Breast epithelium (tissue), 4 donors: ENCODE measurements at places on chromosomes 5 and 9. TPM values are rescaled to one million over a fixed set of nuclear protein-coding genes. Genes with fewer than 3 reads are reported as not detected.

- no peaks in the 10 kb centered on the region for H3K36me3 ChIP-seq
- H3K4me1 ChIP-seq, result no peaks in the 10 kb centered on the region
- no peaks in the 10 kb centered on the region for H3K27me3 ChIP-seq
- peak overlapping the region; percentile 33 for H3K27ac ChIP-seq
- DNase-seq, result no peak
These were observed 7.3 kb upstream of the GRHPR start for GRCh38 chr9:37415011-37415719.

GRCh38 chr5:39450487-39450886, 25.7 kb upstream of the DAB2 start:
- H3K4me1 ChIP-seq, result no peaks in the 10 kb centered on the region
- no peak for DNase-seq
- H3K4me3 ChIP-seq, result no peak overlapping the region
- no peaks in the 10 kb centered on the region for H3K27me3 ChIP-seq
- H3K27ac ChIP-seq, result no peak overlapping the region

DNA sequence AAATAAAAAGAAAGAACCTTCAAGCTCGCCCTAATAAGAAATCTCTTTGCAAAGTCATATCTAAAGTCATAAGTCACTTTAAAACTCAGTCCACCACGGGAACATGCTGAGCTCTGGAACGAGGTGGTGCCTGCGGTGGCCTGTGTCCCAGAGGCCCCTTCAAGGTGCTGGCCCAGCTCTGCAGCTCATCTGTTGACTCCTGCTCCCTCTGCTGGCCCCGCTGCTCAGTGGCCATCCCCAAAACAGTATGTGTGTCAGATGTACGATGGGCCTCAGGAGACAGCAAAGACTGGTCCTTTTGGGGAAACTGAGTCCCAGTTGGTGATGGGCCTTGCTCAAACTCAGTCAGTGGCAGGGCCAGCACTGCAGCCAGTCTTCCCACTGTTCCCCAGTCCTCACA, 22.8 kb upstream of the FOXB2 start:
- no peaks in the 10 kb centered on the region for H3K4me1 ChIP-seq
- H3K27me3 ChIP-seq, result no peaks in the 10 kb centered on the region
- H3K27ac ChIP-seq, result no peak overlapping the region
- no peak for DNase-seq
- no peak overlapping the region for H3K4me3 ChIP-seq
- H3K36me3 ChIP-seq, result no peaks in the 10 kb centered on the region

- DNase-seq, result no peak
- no peak overlapping the region for H3K4me3 ChIP-seq
These were observed 37.2 kb upstream of the GABRP start for GRCh38 chr5:170746075-170746960.

DNA sequence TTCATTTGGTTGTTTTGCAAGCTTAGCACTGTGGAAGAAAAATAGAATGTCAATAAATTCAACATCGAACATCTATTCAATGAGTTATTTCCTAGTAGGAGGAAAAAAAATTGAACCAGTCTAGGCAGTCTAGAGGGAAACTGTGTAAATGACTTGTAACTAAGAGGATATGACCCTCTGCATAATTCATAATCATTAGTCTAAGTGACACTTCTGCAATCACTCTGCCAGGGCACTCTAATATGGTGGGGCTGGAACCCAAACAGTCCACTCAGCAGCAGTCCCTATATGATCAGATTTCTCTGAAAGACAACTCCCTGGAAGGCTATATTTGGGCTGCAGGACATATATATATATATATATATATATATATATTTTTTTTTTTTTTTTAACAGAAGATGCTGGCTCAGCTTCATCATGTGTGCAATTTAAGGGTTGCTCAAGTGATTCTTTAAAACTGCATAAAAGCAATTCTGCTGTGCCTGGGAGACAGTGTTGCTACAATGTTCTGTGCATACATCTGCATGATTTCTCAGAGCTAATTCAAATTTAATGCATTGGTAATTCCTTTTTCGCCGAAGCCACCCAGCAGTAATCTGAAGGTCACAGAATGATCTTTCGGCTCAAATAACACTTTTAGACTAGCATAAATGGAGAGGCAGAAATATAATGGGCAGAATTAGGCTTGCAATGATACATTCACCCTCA, 482.1 kb upstream of the ZNF608 start:
- no peaks in the 10 kb centered on the region for H3K4me1 ChIP-seq
- H3K4me3 ChIP-seq, result no peak overlapping the region
- no peak for DNase-seq
- no peaks in the 10 kb centered on the region for H3K27me3 ChIP-seq
- H3K27ac ChIP-seq, result no peak overlapping the region

GRCh38 chr9:128231638-128232527, 28.7 kb downstream of the DNM1 start:
- H3K4me1 ChIP-seq, result no peaks in the 10 kb centered on the region
- H3K4me3 ChIP-seq, result no peak overlapping the region
- H3K27me3 ChIP-seq, result no peaks in the 10 kb centered on the region
- peak overlapping the region; percentile 63 for H3K27ac ChIP-seq

- DNase-seq, result no peak
- H3K27ac ChIP-seq, result peak overlapping the region; percentile 89
- H3K27me3 ChIP-seq, result no peaks in the 10 kb centered on the region
- no peaks in the 10 kb centered on the region for H3K36me3 ChIP-seq
These were observed 52.3 kb downstream of the CAST start for GRCh38 chr5:96714450-96714849.

- H3K36me3 ChIP-seq, result no peaks in the 10 kb centered on the region
- H3K27ac ChIP-seq, result no peak overlapping the region
- H3K4me1 ChIP-seq, result no peaks in the 10 kb centered on the region
- no peak for DNase-seq
- H3K27me3 ChIP-seq, result no peaks in the 10 kb centered on the region
These were observed 7.3 kb downstream of the FOXI1 start for GRCh38 chr5:170112876-170113521.

- no peaks in the 10 kb centered on the region for H3K4me1 ChIP-seq
- H3K27ac ChIP-seq, result no peak overlapping the region
- H3K4me3 ChIP-seq, result no peak overlapping the region
- H3K27me3 ChIP-seq, result no peaks in the 10 kb centered on the region
- H3K36me3 ChIP-seq, result no peaks in the 10 kb centered on the region
These were observed 10.6 kb downstream of the GRIN3A start for GRCh38 chr9:101727612-101728524.

DNA sequence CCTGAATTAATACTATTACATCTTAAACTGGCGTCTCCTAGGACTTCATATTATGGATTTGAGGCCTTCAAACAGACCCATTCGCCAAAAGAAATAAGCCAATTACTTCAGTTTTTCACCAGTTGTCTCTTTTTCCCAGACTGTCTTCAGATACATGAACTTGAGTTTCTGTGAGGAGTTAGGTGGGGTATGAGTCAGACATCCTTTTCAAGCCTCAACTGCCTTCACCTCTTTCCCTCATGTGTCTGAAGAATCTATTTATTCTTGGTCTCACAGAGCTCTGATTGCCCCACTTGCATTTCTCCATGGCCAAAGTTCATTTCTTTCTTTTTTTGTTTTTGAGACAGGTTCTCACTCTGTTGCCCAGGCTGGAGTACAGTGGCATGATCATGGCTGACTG, 12.5 kb downstream of the WNT8A start:
- peaks cover 4% of the 10 kb centered on the region for H3K27me3 ChIP-seq
- H3K36me3 ChIP-seq, result no peaks in the 10 kb centered on the region
- H3K27ac ChIP-seq, result no peak overlapping the region
- DNase-seq, result no peak
- H3K4me1 ChIP-seq, result no peaks in the 10 kb centered on the region

DNA sequence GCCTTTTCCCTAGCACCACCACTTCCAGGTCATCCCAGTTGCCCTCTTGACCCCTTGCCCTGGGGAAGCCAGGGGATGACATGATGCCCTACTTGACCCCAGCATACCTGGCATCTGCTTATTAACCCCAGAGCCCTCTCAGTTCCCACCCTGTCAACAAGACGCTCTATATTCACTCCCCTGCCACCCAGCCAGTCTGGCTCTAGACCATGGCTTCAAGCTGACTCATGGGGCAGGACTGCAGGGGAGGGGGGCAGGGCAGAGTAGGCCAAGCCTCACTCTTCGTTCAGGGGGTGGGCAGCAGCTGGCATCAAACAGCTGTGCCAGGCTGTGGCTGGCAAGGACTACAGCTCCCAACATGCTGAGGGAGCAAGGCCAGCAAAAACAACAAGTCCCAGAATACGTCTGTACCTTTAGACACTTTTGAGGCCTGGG, 5.3 kb downstream of the ATOSB start:
- peak overlapping the region; percentile 83 for H3K4me3 ChIP-seq
- no peak for DNase-seq
- H3K36me3 ChIP-seq, result no peaks in the 10 kb centered on the region
- H3K27me3 ChIP-seq, result no peaks in the 10 kb centered on the region
- H3K4me1 ChIP-seq, result peaks cover 25% of the 10 kb centered on the region
- H3K27ac ChIP-seq, result peak overlapping the region; percentile 87

GRCh38 chr9:84932915-84933527, 263.5 kb downstream of the NTRK2 start:
- no peak overlapping the region for H3K4me3 ChIP-seq
- H3K27me3 ChIP-seq, result no peaks in the 10 kb centered on the region
- no peaks in the 10 kb centered on the region for H3K36me3 ChIP-seq
- H3K27ac ChIP-seq, result no peak overlapping the region

GRCh38 chr5:87541033-87541432, 128.3 kb upstream of the CCNH start:
- peak; percentile 45 for DNase-seq
- H3K27me3 ChIP-seq, result no peaks in the 10 kb centered on the region
- no peaks in the 10 kb centered on the region for H3K4me1 ChIP-seq
- H3K27ac ChIP-seq, result no peak overlapping the region
- no peaks in the 10 kb centered on the region for H3K36me3 ChIP-seq

GRCh38 chr5:149237662-149238061, 34.0 kb upstream of the AFAP1L1 start:
- no peaks in the 10 kb centered on the region for H3K4me1 ChIP-seq
- DNase-seq, result no peak
- H3K36me3 ChIP-seq, result no peaks in the 10 kb centered on the region
- H3K27me3 ChIP-seq, result no peaks in the 10 kb centered on the region

DNA sequence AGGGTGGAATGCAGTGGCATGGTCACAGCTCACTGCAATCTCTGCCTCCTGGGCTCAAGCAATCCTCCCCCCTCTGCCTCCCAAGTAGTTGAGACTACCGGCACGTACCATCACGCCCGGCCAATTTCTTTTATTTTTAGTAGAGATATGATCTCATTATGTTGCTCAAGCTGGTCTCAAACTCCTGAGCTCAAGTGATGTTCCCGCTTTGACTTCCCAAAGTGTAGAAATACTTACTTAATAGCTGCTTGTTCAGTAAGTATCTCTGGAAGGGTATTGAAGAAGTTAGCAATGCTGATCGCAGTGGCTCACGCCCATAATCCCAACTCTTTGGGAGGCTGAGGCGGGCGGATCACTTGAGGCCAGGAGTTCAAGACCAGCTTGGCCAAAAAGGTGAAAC, 35.7 kb upstream of the PLIN2 start:
- H3K36me3 ChIP-seq, result no peaks in the 10 kb centered on the region
- H3K4me1 ChIP-seq, result no peaks in the 10 kb centered on the region
- no peaks in the 10 kb centered on the region for H3K27me3 ChIP-seq
- no peak for DNase-seq

DNA sequence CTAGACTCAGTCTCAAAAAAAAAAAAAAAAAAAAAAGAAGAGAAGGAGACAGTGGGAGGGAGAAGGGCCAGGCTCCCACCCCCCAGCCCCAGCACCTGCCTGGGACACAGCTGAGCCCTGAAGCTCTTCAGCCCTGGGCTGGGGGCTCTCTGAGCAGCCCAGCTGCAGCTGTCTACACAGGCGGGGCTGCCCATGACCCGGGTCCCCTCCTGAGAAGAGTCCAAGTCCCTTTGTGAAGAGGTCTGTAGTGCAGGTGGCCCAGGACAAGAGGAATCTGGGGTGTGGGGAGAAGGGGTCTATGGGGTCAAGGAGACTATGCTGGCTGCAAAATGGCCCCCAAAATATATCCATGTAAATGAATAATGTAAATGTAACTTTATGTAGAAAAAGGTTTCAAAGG, 6.7 kb upstream of the LCN2 start:
- no peak overlapping the region for H3K27ac ChIP-seq
- no peaks in the 10 kb centered on the region for H3K27me3 ChIP-seq

DNA sequence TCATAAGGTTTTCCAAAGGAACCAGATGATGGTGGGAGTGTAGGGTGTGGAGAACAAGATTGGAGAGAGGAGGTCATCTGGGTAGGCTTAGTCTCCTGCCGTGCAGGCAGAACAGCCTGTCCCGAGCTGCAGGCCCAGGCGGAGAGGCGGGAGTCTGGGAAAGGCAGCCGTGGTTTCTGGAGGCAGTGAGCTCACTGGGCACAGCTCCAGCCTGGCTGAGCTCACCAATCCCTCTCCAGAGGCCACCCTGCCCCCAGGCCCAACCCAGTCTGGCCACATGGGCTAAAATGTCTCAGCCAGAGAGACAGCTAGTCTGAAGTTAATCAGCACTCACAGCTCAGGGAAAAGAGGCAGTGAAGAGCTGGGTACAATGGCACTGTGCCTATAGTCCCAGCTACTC, 12.3 kb downstream of the P4HA2 start:
- H3K36me3 ChIP-seq, result no peaks in the 10 kb centered on the region
- H3K4me3 ChIP-seq, result no peak overlapping the region
- H3K4me1 ChIP-seq, result no peaks in the 10 kb centered on the region
- H3K27me3 ChIP-seq, result no peaks in the 10 kb centered on the region

- no peaks in the 10 kb centered on the region for H3K36me3 ChIP-seq
- H3K4me3 ChIP-seq, result no peak overlapping the region
- H3K27me3 ChIP-seq, result no peaks in the 10 kb centered on the region
- H3K4me1 ChIP-seq, result no peaks in the 10 kb centered on the region
These were observed 10.5 kb downstream of the GRAMD2B start for GRCh38 chr5:126433701-126434100.

- H3K36me3 ChIP-seq, result no peaks in the 10 kb centered on the region
- no peaks in the 10 kb centered on the region for H3K4me1 ChIP-seq
- H3K27me3 ChIP-seq, result no peaks in the 10 kb centered on the region
- no peak overlapping the region for H3K27ac ChIP-seq
These were observed 77.0 kb upstream of the PLPP6 start for GRCh38 chr9:4585135-4585534.

ZFP37 gene
- total RNA-seq, result 2.9 TPM

AK8 gene
- total RNA-seq, result 1.0 TPM

NPDC1 gene
- 63.9 TPM for total RNA-seq

DDX4 gene
- total RNA-seq, result not detected

QRFP gene
- not detected for total RNA-seq

GPSM1 gene
- total RNA-seq, result 5.6 TPM

CBY3 gene
- total RNA-seq, result not detected

UGT3A2 gene
- not detected for total RNA-seq

PCDHA4 gene
- total RNA-seq, result 2.6 TPM

PCDHGB4 gene
- total RNA-seq, result 8.9 TPM

IFNA2 gene
- total RNA-seq, result not detected

RXRA gene
- total RNA-seq, result 31.0 TPM

MYOZ3 gene
- total RNA-seq, result 0.33 TPM

PNPLA7 gene
- total RNA-seq, result 18.7 TPM

PRSS3 gene
- 0.33 TPM for total RNA-seq
